ENCODE measurements at places on chromosomes 1 and 21.

GRCh38 chr21:18245464-18245967, 883 bp downstream of the CHODL start:
- no peak for DNase-seq

DNA sequence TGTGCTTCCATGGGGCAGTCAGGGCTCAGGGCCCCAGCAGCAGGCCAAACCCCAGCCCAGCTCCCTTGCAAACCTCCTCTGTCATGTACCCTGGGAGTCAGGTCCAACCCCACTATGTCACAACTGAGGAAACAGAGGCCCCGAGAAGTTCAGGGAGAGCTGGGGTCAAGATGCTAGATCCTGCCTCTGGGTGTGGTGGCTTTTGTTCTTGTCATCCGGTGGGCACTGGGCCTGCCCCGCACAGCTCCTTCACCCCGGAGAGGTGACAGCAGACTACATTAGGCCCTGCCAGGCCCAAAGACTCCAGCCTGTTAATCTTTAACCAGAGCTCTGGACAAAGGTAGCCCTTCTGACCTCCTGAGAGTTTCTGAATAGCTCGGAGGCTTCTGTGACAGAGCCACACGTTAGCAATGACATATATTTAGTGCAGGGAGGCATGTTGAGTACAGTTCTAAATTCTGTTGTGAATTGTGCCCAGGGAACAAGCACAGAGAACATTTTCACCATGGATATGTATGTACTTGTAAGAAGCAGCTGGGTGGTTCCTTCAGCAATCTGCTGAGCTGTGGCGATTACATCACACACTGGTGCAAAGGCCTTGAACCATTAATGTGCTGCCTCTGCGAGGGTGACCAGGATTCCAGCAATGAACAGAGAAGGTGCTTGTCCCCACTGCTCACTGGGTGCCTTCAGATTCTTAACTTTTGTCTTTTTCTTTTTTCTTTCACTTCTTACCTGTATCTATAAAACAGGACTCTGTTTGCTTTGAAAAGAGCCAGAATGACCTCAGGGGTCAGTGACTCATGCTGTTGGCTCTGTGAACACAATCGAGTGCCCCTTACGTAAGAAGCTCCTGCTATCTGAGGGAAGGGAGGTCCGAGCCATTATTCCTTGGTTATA, 102.8 kb downstream of the RHOU start:
- no peak for DNase-seq

DNA sequence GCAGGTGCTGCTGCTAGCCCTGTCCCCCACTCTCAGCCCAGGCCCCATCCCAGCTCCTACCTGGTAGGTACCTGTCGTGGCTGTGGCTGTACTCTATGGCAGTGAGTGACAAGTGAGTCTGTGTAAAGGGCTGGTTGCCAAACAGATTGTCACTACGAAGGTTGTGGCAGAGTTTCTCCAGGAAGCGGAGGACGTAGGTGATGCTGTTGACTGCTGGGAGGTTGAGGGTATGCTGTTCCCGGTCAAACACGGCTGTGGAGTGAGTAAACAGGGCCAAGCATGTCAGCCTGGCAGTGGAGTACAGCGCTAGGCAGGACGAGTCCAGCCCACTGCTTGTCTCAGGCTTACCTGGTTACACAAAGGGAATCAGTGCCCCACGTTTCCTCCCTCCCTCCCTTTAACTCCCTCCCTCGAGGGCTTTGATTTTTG, 24.8 kb upstream of the SLFNL1 start:
- no peak for DNase-seq

DNA sequence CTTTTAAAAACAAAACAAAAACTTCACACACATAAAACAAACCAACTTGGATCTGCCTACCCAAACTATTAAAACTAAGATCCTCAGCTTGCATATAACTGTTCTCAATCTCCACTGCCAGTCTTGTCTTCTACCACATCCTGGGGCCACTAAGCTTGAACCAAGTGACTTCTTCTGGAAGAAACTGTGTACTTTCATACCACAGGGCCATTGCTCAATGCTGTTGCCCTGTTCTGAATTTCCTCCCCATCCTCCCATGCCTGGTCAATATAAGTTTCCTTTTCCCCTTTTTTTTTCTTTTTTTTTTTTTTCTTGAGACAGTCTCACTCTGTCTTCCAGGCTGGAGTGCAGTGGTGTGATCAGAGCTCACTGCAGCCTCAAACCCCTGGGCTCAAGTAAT, 109.9 kb downstream of the KIAA0319L start:
- DNase-seq, result no peak

- no peak for DNase-seq
Measured at GRCh38 chr21:18318156-18318555, 73.5 kb downstream of the CHODL start.

DNA sequence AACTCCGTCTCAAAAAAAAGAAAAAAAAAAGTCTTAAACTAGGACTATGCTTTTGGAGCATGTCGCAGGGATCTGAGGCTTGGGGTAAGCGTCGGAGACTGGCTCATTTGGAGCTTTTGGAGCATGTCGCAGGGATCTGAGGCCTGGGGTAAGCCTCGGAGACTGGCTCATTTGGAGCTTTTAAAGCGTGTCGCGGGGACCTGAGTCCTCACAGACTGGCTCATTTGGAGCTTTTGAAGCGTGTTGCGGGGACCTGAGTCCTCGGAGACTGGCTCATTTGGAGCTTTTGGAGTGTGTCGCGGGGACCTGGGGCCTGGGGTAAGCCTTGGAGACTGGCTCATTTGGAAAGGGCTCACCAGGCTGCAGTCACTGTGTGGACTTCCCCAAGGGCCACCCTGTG, 13.6 kb upstream of the TSPEAR start:
- no peak for DNase-seq

Data from esophagus squamous epithelium (tissue), 5 donors.